ENCODE measurements at places on chromosomes 1 and 21.

DNA sequence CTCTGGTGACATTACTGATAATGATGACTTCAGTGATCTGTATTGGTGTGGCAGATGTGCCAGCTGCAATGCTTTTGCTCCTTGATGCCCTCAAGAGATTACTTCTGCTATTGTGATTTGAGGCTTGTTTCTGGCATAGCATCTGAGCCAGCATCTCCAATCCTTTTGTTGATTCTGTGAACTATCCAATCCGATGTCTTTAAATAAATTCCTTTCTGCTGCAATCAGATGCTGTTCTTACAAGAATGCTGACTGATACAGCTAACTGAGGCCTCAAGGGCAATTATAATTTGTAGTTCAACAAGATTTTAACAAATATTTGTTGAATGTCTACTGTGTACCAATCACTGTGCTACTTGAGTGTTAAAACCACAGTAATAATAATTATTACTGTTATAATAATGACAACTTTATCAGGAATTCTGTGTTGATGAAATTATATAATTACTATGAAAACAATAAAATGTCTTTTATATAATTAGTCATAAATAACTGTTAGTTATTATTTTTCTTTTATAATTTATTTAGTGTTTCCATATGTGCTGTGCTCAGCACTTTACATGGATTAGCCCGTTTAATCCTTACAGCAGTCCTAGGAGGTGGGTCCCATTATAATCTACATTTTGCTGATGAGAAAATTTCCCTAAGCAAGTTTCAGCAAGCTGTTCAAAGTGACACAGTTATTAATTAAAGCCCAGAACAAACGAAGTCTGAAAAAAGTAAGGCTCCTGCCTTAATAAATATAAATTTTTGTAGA lies 308.2 kb downstream of the BRINP3 start:
- DNase-seq, result no peak

DNA sequence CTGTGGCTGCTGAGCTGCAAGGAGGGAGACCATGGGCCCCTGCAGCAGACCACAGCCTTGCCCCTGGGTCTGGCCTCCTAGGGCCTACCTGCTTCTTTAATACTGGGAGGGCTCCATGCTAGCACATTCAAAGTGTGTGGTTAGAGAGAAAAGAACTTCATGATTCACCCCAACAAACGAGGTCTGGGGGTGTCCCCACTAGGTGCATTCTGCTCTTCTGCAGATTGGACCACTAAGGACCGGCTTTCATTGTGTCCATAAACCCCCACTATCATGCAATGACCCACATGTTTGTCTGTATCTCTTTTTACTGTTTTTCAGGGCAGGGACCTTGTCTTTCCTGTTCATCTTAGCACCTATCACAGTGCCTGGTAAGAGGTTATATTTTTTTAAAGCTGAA lies 185.4 kb downstream of the OMA1 start:
- DNase-seq, result no peak

- DNase-seq, result no peak
These were observed 208.9 kb downstream of the PBX1 start for GRCh38 chr1:164767752-164768402.

GRCh38 chr1:166978821-166979220 lies 3.5 kb upstream of the ILDR2 start:
- no peak for DNase-seq

DNA sequence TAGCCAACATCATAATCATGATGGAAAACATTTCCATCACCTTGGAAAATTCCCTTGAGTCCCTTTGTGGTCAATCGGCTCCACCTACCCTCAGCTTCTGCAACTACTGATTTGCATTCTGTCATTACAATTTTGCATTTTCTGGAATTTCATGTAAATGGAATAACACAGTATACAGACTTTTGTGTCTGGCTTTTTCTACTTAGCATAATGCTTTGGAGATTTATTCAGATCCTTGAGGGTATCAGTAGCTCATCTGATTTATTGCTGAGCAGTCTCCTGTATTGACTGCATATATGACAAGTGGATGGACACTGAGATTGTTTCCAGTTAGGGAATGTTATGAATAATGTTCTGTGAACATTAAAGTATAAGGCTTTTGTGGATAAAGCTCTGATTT lies 358.3 kb downstream of the USP25 start:
- no peak for DNase-seq

DNA sequence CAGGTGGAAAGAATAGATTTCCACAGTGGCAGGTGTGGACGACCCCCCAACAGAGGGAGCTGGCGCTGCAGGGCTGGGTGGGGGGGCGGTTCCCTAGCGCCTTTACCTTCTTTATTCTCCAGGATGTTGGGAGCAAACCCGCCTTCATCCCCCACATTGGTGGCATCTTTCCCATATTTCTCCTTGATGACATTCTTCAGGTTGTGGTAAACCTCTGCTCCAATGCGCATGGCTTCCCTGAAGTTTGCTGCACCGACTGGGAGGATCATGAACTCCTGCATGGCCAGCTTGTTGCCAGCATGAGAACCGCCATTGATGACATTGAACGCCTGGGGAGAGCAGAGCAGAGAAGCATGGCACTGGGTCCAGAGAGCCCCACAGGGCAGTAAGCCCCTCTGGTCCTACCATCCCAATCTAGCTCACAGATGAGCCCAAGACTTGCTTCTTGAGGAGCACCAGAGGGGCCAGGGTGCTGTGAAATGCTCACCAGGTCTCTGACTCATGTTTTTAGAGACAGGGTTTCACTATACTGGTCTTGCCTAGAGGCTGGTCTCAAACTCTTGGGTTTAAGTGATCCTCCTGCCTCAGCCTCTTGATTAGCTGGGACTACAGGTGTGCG lies 12.2 kb downstream of the ENO1 start:
- DNase-seq, result no peak

DNA sequence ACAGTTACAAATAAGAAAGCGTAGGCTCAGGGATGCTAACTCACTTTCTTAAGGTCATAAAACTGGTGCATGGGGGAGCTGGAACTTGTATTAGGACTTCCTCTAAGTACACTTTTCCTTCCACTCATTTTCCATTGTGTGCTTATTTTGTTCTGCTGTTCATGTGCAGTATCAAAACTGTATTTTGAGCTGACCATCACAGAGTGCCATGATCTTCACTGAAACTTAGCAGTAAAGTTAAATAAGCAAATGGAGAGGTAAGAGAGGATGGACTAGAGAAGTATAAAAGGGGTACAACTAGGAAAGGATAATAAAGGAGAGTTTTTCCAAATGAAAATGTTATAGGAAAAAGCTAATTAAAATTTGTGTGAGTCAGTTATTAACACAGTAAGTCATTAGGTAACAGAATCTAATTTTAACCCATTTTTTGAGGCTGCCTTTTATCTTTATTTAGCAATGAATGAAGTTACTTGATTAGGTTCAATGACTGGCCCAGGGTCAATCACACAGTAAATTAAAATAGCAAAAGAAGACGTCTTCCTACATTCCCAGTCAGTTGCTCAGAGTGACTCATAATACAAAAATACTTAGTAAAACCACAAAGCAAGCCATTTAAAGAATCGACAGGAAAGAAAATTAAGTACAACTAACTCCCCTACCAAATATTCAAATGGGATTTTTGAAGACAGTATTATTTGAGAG lies 165.8 kb upstream of the C1orf105 start:
- DNase-seq, result no peak

DNA sequence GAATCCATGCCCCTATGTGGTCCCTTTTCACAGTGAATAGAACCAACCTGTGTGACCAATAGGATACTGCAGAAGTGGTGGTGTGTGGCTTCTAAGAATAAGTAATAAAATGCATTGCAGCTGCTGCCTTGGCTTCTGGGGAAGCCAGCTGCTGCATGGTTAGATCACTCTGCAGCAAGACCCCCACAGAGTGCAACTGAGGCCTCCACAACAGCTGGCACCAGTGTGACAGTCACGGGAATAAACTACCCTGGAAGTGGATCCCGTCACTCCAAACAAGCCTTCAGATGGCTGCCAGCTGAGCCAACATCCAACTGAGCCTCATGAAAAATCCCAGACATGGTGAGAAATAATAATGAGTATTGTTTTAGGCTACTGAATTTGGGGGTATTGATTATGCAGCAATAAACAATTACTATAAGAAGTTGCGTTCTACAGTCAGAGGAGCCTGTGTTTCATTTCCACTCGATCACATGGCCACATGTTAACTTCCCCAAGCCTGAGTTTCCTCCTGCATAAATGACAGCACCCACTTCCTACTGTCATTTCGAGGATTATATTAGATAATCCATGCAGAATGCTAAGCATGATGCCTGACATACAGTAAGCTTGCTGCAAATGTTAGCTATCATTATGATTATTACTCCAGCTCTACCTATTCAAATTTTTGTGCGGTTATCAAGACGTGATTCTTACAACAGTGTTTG lies 20.8 kb upstream of the COG2 start:
- no peak for DNase-seq

Measured in stimulated activated CD8-positive, alpha-beta memory T cell treated with anti-CD3 and anti-CD28 coated beads, Interleukin-4, amount 100 ng/mL, for 4 hours (primary cell).